Activated CD4-positive, alpha-beta T cell treated with anti-CD3 and anti-CD28 coated beads for 36 hours (primary cell): ENCODE measurements at places on chromosomes 7 and 10.
A peak's percentile ranks its signal among the peaks of the same experiment; 100 is the strongest.

GRCh38 chr7:139902436-139903102 lies 73.5 kb downstream of the TBXAS1 start:
- no peak for DNase-seq

- DNase-seq, result no peak
These were observed 128.2 kb downstream of the NEURL1 start for GRCh38 chr10:103621783-103622125.

- no peak for DNase-seq
These were observed 72.9 kb upstream of the ZNF804B start for GRCh38 chr7:88686468-88687229.

- no peak for DNase-seq
These were observed 59.6 kb upstream of the ZNF33B start for GRCh38 chr10:42697926-42698325.

DNA sequence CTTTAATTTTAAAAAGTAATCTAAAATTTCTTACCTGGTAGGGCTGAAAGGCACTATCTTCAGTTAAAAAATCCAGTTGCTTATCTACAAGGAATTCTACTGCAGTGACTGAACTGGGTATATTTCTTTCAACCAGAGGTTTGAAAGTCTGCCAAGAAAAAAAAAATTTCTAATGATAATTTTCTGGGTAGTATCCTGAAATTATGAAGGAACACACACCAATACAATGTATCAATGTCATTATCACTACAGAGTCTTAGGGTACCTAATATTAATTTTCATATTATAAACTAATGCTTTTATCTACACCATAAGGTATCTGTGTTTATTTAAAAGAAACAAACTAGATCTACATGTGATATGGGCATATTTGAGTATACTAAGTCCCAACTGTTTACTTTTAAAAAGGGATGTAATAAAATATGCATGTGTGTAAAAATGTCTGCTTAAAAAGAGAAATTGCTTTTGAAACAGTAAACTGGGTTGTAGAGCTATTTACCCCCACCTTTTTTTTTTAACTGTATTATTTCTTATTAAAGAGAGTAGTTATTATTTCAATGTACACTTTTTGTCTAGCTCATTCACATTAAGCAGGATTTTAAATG lies 131.6 kb downstream of the NRBF2 start:
- DNase-seq, result no peak

DNA sequence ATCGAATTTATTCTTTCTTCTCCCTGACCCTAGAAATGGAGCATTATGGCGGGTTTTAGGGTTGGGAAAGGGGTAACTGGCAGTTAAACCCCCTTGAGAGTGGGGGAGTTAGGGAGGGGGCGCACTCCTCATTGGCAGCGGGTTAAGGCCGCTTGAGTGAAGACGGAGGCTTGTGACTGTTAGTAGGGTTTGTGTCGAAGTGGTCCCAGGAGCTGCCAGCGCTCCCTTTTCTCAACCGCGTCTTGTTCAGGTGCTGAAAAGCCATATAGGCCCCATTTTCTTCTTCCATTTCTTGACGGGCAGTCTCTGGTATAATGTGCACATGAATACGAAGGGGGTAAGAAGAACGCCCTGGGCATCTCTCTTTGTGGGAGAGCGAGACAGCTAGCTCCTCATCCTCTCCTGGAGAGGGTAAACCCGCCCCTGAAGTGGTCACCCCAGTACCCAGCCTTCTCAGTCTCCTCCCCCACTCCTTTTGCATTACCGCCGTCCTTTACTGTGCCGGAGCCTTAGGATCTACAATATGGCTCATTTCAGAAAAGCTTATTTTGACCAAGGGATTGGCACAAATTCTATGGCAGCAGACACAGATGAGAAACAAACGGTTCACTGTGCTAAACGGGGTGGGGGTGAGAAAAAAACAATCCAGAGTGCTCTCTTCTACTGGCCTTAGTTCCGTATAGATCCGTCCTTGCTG lies 836 bp downstream of the KMT2E start:
- DNase-seq, result peak; percentile 73

- no peak for DNase-seq
These were observed 47.7 kb downstream of the RASGEF1A start for GRCh38 chr10:43218951-43219837.

- DNase-seq, result no peak
These were observed 59.0 kb upstream of the GTF2I start for GRCh38 chr7:74598558-74598957.

DNA sequence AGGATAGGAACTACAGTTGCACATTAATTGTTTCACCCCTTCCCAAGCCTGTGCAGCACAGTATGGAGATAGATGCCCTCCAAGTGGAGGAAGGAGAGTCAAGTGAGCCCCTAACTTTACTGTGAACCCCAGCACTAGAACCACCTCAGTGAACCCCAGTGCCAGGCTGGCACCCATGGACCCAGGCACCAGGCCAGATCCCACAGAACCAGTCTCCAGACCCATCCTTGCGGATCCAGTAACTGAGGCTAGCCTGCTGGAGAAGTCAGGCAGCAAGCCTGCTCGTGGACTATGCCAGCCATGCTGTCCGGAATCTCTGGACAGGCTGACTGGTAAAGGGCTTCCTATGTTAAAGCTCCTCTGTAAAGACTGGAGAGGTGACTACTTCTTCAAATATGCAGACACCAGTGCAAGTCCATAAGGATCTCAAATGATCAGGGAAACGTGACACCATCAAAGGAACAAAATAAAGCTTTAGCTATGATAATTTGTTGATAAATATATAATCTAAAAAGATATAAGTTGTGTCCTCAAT lies 27.7 kb downstream of the SHOC2 start:
- DNase-seq, result no peak

GRCh38 chr7:34342387-34342786 lies 315.6 kb upstream of the NPSR1 start:
- no peak for DNase-seq
